LHCN-M2 (cell line): ENCODE measurements at places on chromosomes 7 and 10. TPM values are rescaled to one million over a fixed set of nuclear protein-coding genes. Genes with fewer than 3 reads are reported as not detected.

DNA sequence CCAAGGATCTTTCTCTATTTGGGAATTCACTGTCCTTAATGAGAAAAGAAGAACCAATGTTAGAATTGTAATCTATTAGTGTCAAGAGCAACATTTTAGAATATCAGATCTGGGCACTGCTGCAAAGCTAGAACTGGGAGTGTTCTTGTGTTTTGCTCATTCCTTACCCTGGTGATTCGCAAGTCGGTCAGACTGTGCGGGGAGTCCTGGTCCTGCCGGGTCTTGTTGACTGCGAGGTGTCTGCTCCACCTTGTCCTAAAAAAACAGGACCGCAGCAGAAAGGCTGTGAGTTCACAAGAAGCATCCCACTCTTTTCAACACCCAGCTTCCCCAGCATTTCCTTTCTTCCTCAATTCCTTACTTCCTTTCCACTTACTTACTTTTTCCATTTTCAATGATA is 79.0 kb downstream of the GRB10 start:
- no peak for DNase-seq

DNA sequence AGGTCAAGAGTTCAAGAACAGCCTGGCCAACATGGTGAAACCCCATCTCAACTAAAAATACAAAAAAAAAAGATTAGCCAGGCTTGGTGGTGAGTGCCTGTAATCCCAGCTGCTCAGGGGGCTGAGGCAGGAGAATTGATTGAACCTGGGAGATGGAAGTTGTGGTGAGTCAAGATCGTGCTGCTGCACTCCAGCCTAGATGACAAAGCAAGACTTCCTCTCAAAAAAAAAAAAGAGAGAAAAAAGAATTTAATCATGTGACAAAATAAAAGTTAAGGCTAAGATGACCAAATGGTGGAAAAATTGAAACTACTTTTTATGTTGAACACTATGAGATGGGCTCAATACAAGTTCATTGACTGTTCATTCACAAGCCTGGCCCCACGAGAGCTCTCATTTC is 141.1 kb upstream of the WDR11 start:
- no peak for DNase-seq

DNA sequence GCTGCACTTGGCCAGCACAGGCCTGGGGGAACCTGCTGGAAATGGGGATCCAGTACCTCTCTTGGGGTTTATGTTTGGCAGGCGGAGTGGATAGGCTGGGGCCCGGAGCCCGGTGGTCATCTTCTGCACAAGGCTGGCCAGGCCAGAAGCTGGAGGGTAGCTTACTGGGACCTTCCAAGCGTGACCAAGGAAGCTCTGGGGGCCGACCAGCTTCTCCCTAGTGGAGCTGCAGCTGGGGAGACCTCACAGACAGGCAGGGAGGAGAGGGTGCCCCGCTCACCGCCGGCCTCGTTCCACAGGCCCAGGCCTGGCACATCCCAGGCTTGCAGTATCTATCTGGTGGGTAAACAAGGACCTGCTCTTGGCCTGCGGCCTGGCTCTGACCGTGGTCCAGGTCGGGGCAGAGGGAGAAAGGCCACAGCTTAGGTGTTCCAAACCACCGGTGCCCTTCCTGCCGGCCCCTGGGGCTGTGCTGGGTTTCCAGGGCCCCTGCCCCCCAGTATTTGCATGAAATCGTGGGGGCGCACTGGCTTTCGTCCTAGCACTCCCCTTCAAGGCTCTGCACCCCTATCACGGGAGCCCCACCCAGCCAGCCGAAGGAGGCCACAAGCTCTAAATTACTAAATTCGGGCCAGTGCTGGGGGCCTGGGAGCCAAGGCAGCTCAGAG is 1.5 kb upstream of the ELFN1 start:
- DNase-seq: no peak

- peak; percentile 5 for DNase-seq
Observed at GRCh38 chr7:34296663-34297062, 361.4 kb upstream of the NPSR1 start.

DNA sequence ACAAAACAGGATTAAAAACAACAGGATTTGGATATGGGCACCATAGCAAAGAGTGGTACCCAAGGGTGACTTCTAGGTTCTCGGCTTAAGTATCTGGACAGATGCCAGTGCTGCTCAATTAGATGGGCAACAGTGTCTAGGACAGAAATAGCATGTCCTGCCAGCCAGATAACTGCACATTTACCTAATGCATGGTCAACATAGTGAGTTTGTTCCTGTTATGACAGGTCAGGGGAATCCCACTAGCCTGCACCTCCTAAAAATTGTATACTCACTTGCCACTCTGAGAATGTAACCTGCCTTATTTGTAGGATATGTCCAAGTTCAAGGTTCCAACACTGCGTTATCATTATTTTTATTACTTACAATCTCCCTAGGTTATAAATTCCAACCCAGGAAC is 471.7 kb downstream of the GRM8 start:
- DNase-seq: no peak

DNA sequence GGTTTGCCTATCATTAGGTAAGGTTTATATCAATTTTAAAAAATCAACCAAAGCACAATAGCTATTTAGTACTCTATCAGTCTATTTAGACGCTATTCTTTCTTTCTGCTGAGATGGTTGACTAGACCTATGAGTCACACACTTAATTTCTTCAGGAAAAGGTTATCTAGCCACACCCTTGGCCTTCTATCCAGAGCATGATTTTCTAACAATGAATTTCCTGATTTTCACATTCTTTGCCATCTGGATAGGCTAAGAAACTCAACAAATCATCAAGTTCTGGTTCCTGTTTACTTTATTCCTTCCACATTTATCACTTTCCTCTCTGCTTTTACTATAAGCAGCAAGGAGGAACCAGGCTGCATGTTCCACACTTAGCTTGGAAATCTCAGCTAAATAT is 8.1 kb downstream of the PRPS1L1 start:
- peak; percentile 24 for DNase-seq

DNA sequence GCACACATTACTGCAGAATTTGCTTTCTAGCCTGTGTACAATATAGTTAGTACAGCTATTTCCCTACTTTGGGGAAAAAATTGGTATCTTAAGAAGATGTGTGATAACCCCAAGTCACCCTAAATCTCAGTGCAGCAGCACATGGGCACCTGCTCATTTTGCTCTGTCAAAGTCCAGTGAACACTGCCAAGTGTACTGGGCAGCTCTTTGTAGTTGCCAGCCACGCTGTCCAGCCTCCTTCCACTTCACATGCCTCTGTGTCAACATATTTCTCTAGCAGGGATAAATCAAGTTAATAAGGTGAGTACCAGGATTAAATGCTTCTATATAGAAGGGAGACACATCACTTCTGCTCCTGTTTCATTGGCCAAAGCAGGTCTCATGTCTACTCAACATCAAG is 87.1 kb upstream of the CDC14C start:
- no peak for DNase-seq

DNA sequence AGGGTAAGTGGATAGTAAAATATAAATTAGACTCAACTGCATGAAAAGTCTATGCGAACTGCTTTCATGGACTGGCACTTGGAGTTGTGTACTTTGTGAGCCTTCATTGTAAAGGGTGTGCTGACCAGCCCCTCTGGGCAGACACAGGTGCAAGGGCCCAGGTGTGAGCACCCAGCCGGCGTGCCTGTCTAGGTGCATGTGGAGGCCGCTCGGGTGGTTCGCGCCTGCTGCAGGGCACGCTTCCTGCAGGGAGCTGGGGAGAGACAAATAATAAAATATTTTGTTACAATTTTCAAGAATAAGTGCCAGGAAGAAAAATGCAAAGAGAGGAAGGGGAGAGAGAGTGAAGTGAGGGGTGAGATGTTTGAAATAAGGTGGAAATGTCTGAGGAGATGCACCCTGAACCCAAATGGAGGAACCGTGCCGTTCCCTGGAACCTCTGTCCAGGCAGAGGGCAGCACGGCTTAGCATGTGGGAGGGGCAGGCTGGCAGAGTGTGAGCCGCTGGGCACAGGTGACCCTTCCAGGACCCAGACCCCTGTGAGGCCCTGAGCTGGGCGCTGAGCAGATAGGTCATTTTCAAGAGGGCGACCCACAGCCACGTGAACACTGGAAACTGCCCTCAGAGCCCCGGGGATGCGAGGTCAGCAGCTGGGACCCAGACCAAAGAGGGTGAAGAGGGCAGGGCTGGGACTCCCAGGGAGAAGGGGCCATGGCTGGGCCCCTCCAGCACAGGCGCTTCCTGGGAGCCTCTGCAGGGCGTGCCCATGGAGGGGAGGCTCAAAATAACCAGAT is 28.7 kb downstream of the RNF32 start:
- DNase-seq: no peak

- peak; percentile 10 for DNase-seq
Observed at GRCh38 chr7:123787220-123788007, 38.6 kb upstream of the WASL start.

GRCh38 chr7:2209146-2209960 is 23.4 kb downstream of the MAD1L1 start:
- peak; percentile 50 for DNase-seq

GRCh38 chr7:104850374-104850773 is 163.6 kb upstream of the KMT2E start:
- no peak for DNase-seq

GRCh38 chr7:91193141-91193540 is 71.1 kb upstream of the FZD1 start:
- peak; percentile 43 for DNase-seq

DNA sequence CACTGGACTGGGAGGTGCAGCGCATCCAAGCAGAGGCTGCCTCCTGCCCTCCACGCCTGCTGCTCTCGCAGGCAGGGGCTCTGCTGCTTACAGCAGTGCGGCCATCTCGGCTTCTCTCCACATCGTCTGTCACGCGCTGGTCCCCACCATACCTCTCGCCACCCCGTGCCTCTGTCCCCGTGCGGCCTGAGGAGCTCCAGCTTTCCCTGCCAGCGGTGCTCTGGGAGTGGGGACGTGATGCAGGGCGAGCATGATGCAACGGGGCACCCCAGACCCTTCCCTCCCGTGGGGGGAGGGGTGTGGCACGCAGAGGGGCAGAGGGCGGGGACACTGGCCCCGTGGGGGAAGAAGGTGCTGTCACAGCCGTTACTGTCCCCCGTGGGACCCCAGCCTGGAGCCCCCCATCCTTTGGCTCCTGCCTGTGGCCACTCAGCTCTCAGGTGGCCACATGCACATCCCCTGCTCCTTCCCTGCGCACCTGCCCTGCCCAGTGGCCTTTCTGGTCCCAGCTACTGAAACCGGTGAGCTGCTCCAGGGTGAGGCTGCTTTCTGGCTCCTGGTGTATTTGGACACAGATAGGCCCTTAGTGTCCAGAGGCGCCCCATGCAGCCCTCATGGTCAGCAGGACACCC is 9.0 kb downstream of the GET4 start:
- DNase-seq: no peak

- peak; percentile 30 for DNase-seq
Observed at GRCh38 chr10:77192402-77192801, 445.2 kb downstream of the KCNMA1 start.

DNA sequence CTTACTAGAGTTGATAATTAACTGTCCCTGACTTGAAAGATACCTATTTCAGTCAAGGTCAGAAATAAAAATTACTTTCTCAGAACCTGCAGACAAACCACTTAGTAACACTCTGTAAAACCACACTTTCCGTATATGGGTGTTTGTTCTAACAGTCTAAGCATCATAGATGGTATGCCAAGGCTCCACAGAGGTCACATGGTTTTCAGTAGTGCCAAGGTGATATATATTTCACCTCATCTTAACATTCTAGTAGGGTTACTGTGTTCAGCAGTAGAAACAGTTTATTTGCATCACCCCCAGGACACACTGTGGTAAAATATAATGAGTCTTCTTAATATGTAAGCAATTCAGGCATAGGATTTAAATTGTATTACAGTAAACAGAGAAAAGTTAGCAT is 61.5 kb downstream of the KCND2 start:
- DNase-seq: no peak

TAX1BP1 gene
- total RNA-seq: 108 and 131 TPM in 2 replicates

ELN gene
- total RNA-seq: 2.1 and 3.3 TPM in 2 replicates

NODAL gene
- total RNA-seq: not detected in 2 replicates

C7orf57 gene
- total RNA-seq: 0.13 and 0.29 TPM in 2 replicates

ARHGEF5 gene
- total RNA-seq: 1.3 and 1.5 TPM in 2 replicates

SMNDC1 gene
- 5.7 and 8.0 TPM in 2 replicates for total RNA-seq

C7orf33 gene
- total RNA-seq: not detected in 2 replicates
